ENCODE measurements at places on chromosomes 5 and 9. TPM values are rescaled to one million over a fixed set of nuclear protein-coding genes. Genes with fewer than 3 reads are reported as not detected.

The OBP2B gene
- total RNA-seq = not detected

The MPDZ gene
- 35.3 TPM for total RNA-seq

The AK8 gene
- total RNA-seq = under 0.01 TPM

The TLX3 gene
- not detected for total RNA-seq

The ZNF879 gene
- total RNA-seq = 3.3 TPM

The GLRA1 gene
- total RNA-seq = not detected

The ARID3C gene
- total RNA-seq = not detected

All from melanocyte of skin (primary cell).